ENCODE measurements at places on chromosomes 16 and 17. TPM values are rescaled to one million over a fixed set of nuclear protein-coding genes. Genes with fewer than 3 reads are reported as not detected.

Gene CES5A
- total RNA-seq = not detected

Gene SLC47A1
- total RNA-seq = 4.5 TPM

Gene TBC1D3H
- 0.91 TPM for total RNA-seq

Gene TPSG1
- not detected for total RNA-seq

Gene ZG16
- not detected for total RNA-seq

Gene BAIAP2
- total RNA-seq = 148 TPM

Gene KRTAP4-5
- not detected for total RNA-seq

Gene FZD2
- 10.1 TPM for total RNA-seq

Gene CCT6B
- total RNA-seq = 7.1 TPM

DNA sequence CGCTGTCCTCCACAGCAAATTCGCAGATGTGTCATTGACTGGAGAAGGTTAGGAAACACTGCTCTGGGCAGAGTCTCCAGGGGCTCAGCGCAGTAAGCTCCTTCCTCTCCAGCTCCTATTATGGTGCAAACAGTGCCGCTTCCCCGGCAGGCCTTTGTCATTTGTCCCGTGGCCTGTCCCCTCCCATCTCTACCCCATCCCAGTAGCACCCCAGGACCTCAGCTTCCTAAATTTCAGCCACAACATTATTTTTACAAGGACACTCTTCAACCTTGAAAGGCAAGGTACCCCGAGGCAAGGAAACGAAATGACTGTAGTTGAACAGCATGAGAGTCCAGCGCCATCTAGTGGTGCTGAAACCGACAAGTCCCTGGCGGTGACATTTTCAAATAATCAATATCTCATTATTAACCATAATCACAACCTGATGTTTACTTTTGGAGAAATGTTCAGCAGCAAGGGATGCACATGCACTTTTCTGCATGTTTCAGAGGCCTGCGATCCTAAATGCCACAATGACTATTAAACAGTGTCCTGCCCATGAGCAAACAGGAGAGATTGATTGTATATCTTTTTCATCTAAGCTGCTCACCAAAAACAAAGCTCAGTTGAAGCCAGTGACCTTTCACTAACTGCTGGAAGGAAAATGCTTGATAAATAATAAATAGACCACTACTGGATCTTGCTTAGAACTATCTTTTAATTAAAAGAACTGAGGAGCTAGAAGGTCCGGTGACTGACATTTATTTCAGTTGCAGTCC lies 16.5 kb downstream of the MRPS23 start:
- peaks cover 7% of the 10 kb centered on the region for H3K4me1 ChIP-seq
- peak overlapping the region; percentile 19 for H3K4me3 ChIP-seq
- peak; percentile 77 for DNase-seq
- H3K27me3 ChIP-seq = no peaks in the 10 kb centered on the region
- H3K27ac ChIP-seq = peak overlapping the region; percentile 83

DNA sequence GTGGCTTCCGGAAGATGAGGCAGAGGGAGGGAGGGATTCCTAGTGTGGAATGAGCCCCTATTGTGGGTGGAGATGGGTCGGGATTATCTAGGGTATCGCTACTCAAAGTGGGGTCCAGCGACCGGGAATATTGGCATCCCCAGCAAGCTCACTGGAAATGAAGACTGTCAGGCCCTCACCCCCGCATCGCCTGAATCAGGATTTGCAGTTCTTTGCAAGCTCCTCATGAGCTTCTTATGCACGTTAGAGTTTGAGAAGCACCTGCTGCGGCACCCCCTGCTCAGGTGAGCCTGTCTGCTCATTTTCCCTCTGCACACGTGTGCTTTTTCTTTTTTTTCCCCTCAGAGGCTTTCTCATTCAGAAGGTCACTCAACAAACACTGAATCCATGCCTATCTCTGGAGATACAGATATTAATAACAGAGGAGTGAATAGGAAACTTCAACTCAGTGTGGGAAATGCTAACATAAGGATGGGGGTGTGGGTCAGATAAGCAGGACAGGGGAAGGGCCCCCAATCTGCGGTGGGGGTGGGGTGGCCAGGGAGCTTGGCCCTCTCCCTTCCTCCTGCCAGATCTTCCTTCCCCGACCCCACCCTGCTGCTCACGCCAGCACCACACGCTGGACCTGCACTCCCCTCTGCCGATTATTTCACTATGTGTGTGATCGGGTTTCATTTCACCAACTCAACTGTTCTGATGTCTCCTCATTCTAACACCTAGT lies 67.7 kb upstream of the NFAT5 start:
- no peaks in the 10 kb centered on the region for H3K27me3 ChIP-seq
- no peak for DNase-seq
- no peak overlapping the region for H3K27ac ChIP-seq
- no peaks in the 10 kb centered on the region for H3K4me1 ChIP-seq

GRCh38 chr17:55210292-55210691 lies 54.5 kb upstream of the HLF start:
- no peaks in the 10 kb centered on the region for H3K27me3 ChIP-seq
- no peak overlapping the region for H3K27ac ChIP-seq
- H3K4me1 ChIP-seq = no peaks in the 10 kb centered on the region
- H3K4me3 ChIP-seq = no peak overlapping the region

DNA sequence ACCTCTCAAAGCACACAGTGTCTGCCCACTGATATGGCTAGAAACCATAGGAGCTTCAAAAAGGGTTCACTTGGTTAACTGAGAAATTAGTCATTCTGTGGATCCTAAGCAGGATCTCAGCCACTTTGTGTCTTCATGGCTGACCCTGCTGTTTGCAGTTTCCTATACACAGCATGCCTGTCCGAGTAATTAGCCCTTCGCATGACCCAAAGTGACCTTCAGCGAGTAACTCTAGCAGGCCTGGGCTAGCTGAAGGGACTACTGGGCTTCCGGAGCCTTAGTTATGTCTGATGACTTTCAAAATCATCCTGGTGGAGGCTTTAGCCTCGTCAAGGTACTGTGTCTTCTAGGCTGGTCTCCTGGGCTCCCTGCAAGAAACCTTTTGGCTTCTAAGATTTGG lies 28.9 kb upstream of the FBXW10B start:
- peaks cover 7% of the 10 kb centered on the region for H3K4me1 ChIP-seq
- no peaks in the 10 kb centered on the region for H3K36me3 ChIP-seq
- H3K27ac ChIP-seq = no peak overlapping the region
- no peak for DNase-seq

- no peaks in the 10 kb centered on the region for H3K27me3 ChIP-seq
- no peak for DNase-seq
- H3K4me1 ChIP-seq = no peaks in the 10 kb centered on the region
Observed at GRCh38 chr17:47701608-47702007, 7.6 kb downstream of the TBKBP1 start.

DNA sequence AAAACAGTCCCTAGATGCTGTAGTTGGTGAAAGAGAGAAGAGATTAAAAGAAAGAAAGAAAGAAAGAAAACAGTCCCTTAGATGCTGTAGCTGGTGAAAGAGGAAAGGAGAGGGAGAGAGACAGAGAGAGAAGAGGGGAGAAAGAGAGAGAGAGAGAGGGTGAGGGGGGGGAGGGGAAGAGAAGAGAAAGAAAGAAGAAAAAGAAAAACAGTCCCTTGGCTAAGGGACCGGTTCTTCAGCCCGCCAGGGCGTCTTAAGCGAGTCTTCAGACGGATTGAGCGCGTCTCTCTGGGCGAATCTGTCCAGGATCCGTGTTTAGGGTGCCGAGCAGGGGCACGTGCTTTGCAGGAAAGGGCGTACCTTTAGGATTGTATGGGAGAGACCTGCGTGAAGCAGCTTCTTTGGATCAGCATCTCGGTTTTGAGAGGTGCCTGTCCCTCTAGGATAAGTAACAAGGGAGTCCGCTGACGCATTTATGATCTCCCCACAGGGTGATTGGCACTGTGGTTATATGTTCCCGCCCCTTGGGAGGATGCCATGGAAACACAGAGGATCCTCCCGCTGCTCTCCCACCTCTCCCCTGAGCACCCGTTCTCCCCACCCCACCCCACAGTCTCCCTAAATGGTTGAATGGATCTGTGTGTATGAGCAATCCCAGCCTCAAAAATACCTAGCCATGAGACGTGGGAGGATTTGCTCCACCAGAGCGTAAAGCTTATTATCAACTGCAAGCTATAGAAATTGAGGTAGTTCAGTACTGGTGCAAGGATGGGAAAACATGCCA lies 16.7 kb downstream of the GNGT2 start:
- no peaks in the 10 kb centered on the region for H3K27me3 ChIP-seq
- no peaks in the 10 kb centered on the region for H3K4me1 ChIP-seq
- DNase-seq = peak; percentile 43

DNA sequence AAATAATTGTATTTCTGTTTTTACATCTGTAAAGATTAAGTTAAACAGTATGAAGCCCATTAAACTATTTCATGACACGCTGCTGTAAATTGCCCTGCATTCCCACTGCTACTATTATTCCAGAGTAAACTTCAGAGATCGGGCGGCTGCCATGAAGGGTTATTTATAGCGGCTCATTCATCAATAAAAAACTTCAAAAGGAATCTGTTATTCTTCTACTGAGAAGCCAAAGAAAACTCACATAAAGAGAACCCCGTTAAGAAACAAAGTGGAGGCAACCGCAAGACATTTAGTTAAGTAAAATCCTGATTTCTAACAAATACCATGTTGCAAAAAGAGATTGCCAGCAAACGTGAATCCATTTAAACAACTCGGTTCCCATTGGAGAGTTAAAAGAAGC lies 16.4 kb downstream of the FOXL1 start:
- H3K4me1 ChIP-seq = no peaks in the 10 kb centered on the region
- peak; percentile 13 for DNase-seq
- no peak overlapping the region for H3K27ac ChIP-seq
- no peaks in the 10 kb centered on the region for H3K36me3 ChIP-seq
- peaks cover 18% of the 10 kb centered on the region for H3K27me3 ChIP-seq

- H3K4me1 ChIP-seq = no peaks in the 10 kb centered on the region
- DNase-seq = no peak
- H3K36me3 ChIP-seq = no peaks in the 10 kb centered on the region
- no peaks in the 10 kb centered on the region for H3K27me3 ChIP-seq
Observed at GRCh38 chr16:67270931-67271338, 8.4 kb upstream of the PLEKHG4 start.

GRCh38 chr16:52473096-52473495 lies 73.8 kb downstream of the TOX3 start:
- H3K36me3 ChIP-seq = no peaks in the 10 kb centered on the region
- no peaks in the 10 kb centered on the region for H3K27me3 ChIP-seq
- no peaks in the 10 kb centered on the region for H3K4me1 ChIP-seq

DNA sequence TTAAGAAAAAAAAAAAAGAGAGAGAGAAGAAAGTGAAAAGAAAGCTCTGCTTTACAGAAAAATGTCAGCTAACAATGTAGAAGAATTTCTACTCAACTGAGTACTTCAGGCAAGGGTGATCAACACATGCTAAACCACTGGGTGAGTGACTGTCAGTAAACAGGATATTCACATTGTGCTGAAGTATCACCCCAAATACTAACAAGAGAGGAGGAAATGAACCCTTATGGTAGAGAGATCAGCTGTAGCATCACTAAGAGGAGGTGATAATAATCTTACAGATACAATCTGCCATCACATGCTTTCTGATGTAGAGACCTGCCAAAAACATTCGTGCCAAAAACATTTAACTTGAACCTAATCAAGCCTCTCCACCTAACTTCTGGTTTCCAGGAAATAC lies 30.7 kb upstream of the ICAM2 start:
- H3K27ac ChIP-seq = no peak overlapping the region
- H3K4me3 ChIP-seq = no peak overlapping the region
- peaks cover 15% of the 10 kb centered on the region for H3K36me3 ChIP-seq
- H3K4me1 ChIP-seq = no peaks in the 10 kb centered on the region

DNA sequence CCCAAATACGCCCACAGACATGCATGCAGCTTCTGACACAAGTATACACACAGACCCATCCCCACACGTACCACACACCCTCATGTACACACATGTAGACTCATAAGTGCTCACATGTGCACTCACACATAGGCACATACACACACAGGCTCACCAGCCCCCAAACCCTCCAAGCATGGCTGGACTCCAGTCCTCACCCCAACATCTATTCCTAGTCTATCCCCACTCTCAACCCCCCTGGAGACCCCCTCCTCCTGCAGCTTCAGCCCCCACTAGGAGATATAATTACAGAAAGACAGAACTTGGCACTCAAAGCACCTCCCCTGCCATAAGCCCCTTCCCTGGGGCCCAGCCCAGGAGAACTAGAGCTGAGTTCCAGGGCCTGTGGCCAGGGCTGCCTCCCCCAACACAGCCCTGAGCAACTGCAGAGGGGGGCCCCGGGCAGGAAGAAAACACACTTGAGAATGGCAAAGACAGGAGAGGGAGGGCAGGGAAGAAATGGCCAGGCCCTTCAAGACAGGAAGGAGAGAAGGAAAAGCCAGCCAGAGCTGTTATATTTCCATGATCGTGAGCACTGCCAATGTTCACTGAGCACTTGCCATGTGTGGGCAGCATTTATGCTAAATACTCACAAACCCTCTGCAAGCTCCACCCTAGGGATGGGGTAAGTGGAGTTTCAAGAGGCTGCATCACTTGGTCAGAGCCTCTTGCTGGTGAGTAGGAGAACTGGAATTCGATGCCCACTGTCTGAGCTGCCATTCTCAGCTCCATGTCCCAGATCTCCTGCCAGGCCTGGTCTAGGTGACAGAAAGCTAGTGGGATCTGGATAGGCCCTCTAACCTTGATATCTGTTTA lies 224.5 kb downstream of the ZNF423 start:
- H3K4me1 ChIP-seq = no peaks in the 10 kb centered on the region
- H3K27me3 ChIP-seq = no peaks in the 10 kb centered on the region
- DNase-seq = no peak
- no peaks in the 10 kb centered on the region for H3K36me3 ChIP-seq

- no peak overlapping the region for H3K4me3 ChIP-seq
- no peaks in the 10 kb centered on the region for H3K4me1 ChIP-seq
- H3K27me3 ChIP-seq = no peaks in the 10 kb centered on the region
- no peak overlapping the region for H3K27ac ChIP-seq
Observed at GRCh38 chr16:72560617-72561016, 388.7 kb upstream of the PMFBP1 start.

GRCh38 chr16:28189245-28189644 lies 22.5 kb downstream of the XPO6 start:
- H3K27ac ChIP-seq = no peak overlapping the region
- H3K27me3 ChIP-seq = no peaks in the 10 kb centered on the region
- no peaks in the 10 kb centered on the region for H3K36me3 ChIP-seq
- H3K4me3 ChIP-seq = no peak overlapping the region
- no peaks in the 10 kb centered on the region for H3K4me1 ChIP-seq

GRCh38 chr17:40309949-40310510 lies 1.1 kb downstream of the RARA start:
- no peak overlapping the region for H3K27ac ChIP-seq
- H3K36me3 ChIP-seq = no peaks in the 10 kb centered on the region
- H3K4me1 ChIP-seq = peaks cover 28% of the 10 kb centered on the region
- no peak overlapping the region for H3K4me3 ChIP-seq
- H3K27me3 ChIP-seq = no peaks in the 10 kb centered on the region
- DNase-seq = no peak

- H3K36me3 ChIP-seq = peaks cover 11% of the 10 kb centered on the region
- no peak overlapping the region for H3K4me3 ChIP-seq
- DNase-seq = no peak
Observed at GRCh38 chr16:75235721-75236193, 15.7 kb downstream of the BCAR1 start.

DNA sequence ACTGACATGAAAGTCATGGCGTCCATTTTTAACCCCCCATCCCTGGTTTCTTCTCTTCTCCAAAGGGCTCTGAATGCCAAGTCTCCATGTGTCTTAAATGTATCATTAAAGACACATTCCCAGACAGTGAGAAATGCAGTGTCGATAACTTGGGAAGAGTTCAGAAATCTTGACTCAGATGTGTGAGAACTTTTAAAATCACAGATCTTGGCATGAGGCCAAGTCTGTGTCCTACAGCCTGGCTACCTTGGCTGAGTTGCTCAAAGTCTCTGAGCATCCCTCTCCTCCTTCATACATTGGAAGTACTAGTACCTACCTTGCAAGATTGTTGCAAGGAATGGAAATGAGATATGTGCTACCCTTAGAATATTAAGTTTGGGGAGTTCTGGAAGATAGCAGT lies 1046.5 kb upstream of the RBFOX1 start:
- no peak overlapping the region for H3K4me3 ChIP-seq
- no peak overlapping the region for H3K27ac ChIP-seq
- no peaks in the 10 kb centered on the region for H3K4me1 ChIP-seq
- H3K36me3 ChIP-seq = no peaks in the 10 kb centered on the region
- no peaks in the 10 kb centered on the region for H3K27me3 ChIP-seq

All from prostate gland (tissue), 2 donors.